Pons (tissue), 1 donor: ENCODE measurements at places on chromosomes 16 and 17.

GRCh38 chr16:3695610-3696369 is 21.5 kb downstream of the TRAP1 start:
- DNase-seq: no peak

DNA sequence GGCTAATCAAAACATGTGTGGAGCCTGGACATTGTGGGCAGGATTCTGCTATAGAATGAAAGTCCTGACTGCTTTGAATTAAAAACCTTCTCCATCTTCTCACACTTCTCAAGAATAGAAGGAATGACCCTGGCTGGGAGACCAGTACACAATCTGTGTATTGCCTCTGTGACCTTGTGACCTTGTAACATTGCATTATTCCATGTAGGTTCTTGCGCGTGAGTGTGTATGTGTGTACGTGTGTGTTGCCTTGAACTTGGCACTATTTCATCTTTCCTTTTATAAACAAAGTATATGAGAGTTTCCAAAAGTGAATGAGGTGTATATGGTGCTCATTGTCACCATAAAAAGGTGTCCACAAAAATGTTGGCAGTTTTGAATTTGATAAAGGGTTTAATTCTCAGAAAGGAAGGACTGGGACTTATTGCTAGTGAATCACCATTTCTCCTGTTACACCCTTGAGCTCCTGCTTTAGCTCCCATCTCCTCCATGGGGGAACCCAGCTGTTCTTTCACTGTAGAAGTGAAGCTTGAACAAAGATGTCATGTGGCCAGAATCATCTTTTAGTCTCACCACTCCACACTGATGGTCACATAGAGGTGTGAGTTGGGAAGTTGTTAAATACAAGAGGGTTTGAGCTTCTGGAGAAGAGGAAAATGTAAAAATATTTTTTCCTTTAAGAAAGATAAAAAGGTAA is 244.9 kb downstream of the FTO start:
- DNase-seq: no peak

- peak; percentile 65 for DNase-seq
Observed at GRCh38 chr17:37301288-37301687, 74.5 kb upstream of the C17orf78 start.

GRCh38 chr16:50252082-50252611 is 14.2 kb upstream of the ADCY7 start:
- no peak for DNase-seq

GRCh38 chr17:77441130-77441920 is 300.6 kb downstream of the SEC14L1 start:
- DNase-seq: peak; percentile 44

DNA sequence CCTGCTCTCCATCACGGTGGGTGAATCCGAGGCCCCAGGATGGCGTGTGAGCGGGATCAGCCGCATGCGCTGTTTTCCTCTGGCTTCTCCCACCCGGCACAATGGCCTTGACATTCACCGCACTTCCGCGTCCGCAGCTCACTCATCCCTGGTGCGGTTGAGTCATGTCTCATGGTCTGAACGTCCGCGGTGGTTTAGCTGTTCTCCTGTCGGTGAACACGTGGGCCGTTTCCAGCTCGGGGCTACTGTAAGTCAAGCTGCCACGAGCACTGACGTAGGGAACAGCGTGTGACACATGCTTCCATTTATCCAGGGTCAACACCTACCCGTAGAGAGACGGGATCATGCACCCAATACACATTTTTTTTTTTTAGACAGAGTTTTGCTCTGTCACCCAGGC is 15.3 kb upstream of the CACNA1H start:
- DNase-seq: no peak

- no peak for DNase-seq
Observed at GRCh38 chr17:54937018-54937417, 31.4 kb downstream of the COX11 start.

DNA sequence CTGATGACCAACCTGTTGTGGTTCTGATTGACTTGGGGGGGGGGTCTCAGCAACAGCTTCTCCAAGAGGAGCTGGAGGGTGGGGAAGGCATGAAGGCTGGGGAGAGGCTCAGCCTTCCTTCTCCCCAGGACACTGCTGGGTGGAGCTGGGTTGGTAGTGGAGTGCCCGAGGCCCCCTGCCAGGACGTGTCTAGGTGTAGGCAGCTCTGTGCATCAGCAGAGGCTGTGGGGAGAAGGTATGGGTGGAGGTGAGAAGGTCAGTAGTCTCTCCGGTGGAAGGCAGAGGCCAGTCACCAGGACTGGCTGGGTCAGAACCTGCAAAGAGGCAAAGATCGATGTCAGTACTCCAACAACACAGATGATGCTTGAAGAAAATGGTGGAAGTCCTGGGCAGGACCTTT is 3.9 kb downstream of the CHAD start:
- no peak for DNase-seq

GRCh38 chr17:82648742-82649331 is 593 bp upstream of the WDR45B start:
- no peak for DNase-seq

DNA sequence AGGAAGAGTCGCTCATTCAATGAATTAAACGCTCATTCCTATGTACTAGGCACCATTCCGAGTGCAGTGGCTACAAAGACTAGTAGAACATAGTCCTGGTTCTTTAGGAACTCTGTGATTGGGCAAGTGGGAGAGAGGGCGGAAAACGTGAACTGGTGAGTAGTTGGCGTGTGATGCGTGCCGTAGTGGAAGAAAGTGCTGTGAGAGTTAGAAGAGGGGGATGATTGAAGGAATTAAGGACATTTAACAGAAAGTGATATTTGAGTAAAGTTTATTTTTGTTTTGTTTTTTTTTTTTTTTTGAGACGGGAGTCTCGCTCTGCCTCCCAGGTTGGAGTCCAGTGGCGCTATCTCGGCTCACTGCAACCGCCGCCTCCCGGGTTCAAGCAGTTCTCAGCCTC is 7.9 kb upstream of the SLFN14 start:
- no peak for DNase-seq

GRCh38 chr16:89080196-89080853 is 13.3 kb upstream of the ACSF3 start:
- DNase-seq: no peak

GRCh38 chr16:85452364-85453193 is 160.5 kb upstream of the GSE1 start:
- no peak for DNase-seq

DNA sequence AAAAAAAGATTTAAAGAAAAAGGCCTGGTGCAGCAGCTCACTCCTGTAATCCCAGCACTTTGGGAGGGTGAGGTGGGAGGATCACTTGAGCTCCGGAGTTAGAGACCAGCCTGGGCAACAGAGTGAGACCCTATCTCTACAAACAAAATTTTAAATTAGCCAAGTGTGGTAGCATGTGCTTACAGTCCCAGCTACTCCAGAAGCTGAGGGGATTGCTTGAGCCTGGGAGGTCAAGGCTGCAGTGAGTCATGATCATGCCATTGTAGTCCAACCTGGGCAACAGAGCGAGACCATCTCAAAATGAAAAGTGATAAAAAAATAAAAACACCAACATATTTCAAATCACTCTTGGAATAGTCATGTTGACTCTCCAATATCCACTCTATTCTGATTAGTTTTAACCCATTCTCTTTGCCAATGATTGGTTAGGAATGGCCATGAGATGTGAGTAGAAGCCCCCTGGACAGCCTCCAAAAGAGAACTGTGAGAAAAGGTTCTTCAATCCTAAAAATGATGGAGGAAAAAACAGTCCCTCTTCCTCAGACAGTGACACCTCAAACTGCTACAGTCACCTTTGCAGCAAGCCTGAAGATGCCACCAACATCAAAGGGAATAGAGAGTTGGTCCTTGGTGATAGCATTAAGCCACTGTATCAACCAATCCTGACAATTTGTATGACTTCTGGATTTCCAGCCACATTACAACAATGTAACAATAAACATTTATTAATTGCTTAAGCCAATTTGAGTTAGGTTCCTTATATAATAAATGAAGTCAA is 2.9 kb upstream of the KANSL1 start:
- no peak for DNase-seq

- peak; percentile 18 for DNase-seq
Observed at GRCh38 chr16:27867122-27868110, 196.1 kb downstream of the GSG1L start.

GRCh38 chr16:69829338-69829737 is 67.2 kb downstream of the WWP2 start:
- DNase-seq: no peak

DNA sequence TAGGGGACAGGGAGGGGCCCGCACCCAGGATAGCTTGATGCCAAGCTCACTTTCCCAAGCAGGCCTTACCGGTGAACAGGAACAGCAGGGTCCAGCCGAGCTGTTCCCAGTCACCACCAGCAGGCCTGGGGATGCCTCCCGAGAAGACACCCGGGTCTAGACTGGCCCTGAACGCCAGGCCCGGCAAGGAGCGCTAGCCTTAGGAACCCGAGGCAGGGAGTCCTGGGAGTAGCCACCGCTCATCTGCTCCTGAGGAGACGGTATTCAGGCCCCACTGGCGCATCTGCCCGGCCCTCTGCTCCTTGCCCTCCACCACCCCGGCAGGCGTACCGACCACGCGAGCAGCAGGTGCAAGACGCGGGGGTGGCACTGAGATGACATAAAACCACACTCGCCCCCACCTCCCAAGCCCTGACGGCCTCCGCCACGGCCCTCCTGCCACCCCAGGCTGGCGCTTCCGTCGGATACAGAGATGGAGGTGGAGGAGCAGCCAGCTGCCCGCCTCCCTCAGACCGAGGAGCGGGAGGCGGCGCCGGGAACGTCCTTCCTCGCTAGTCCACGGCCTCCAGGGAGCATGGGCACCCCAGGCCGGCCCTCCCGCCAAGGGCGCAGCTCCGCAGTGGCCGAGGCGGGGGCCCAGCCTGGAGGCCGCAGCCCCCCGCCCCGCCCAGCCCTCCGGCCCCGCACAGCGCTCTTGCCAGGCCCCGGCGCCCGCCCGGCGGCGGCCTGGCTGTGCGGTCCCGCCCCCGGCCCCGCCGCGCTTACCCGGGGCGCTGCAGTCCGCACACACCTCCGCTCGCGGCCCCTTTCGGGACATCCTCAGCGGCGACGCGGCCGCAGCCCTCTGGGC is 661 bp downstream of the GIT1 start:
- no peak for DNase-seq

- DNase-seq: peak; percentile 81
Observed at GRCh38 chr16:12646490-12647274, 157.0 kb downstream of the CPPED1 start.

DNA sequence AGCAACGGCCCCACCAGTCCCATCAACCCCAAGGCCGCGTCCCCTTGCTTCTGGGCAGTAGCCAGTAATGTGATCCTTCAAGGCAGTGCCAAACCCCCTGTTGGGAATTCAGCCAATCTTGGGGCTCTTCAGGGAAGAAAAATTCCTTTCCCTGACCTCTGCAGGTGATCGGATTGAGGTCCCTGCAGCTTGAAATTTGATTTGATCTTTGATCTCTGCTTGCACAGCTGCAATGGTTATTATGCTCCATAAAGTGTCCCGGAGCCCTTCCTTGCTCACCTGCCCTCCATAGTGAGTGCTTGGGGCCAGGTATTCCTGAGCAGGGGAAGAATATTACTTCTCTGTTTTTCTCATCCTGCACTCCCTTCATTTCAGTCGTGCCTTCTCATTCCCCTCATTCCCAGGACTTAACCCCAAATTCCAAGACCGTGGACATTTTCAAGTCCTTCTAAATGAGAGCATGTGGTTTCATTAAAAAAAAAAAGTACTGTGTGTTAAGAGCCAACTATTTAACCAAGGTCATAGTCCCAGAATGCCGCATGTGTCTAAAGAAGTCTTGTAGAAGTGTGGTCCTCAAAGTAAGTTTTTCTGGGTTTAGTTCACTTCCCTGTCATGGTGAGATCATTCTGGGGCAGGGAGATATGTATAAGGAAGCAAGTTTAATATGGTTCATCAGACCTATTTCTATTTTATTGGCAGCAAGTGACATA is 56.3 kb downstream of the SOX9 start:
- DNase-seq: no peak

DNA sequence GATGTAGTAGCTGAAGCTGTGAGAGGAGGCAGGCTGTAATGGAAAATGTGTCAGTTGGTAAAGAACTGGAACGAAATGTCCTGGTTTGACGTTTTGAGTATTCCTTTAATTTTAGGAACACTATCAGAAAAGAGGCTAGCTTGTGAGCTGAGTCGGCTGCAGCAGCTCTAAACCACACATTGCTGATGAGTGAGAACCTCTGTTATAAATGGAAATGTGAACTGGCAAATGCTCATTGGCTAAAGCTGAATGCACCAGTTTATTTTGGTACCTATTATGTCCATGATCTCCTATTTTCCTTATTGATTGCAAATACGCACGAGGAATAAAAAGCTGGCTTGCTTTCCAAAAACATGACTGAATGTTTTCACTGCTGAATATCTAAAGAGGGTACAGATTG is 11.0 kb upstream of the WIPI1 start:
- no peak for DNase-seq

- no peak for DNase-seq
Observed at GRCh38 chr16:65260746-65261145, 138.9 kb upstream of the CDH11 start.

GRCh38 chr17:18226284-18226945 is 980 bp downstream of the LLGL1 start:
- DNase-seq: no peak

DNA sequence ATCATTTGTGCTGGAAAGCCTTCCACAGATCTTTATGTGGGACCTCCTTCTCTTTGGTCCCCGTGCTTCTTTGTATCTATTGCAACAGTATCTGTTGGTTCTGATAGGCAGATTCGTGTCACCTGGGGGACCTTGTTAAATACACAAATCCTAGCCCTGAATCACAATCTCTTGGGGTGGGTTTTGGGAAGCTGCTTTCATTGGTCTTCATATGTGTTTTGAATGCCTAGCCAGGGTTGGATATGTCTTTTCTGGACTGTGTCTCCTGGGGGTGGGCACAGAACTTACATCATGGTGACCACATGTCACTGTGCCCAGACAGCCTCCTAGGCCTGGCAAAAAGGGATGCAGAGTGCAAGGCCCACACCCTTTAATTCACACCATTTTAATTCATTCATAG is 81.0 kb upstream of the HNF1B start:
- no peak for DNase-seq

GRCh38 chr17:71188811-71189492 is 931.9 kb upstream of the SOX9 start:
- no peak for DNase-seq

DNA sequence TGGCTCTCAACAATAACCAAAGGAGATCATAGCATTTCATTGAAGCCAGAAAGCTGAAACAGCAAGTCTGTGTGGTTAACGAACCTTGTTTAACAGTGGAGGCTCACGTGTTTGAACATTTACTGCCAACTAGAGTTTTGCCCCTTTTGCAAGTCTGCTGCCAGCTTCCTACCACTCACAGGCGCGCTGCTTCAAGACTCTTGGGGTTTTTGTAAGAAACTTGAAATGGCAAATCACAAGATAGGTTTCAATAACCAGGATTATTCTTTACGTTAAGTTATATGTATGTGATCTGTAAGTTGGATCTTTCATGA is 1.2 kb downstream of the SNTB2 start:
- peak; percentile 49 for DNase-seq

- no peak for DNase-seq
Observed at GRCh38 chr17:81685108-81685507, 1.3 kb downstream of the HGS start.
